GM03348 (cell line): ENCODE measurements at places on chromosomes 7 and 10.

DNA sequence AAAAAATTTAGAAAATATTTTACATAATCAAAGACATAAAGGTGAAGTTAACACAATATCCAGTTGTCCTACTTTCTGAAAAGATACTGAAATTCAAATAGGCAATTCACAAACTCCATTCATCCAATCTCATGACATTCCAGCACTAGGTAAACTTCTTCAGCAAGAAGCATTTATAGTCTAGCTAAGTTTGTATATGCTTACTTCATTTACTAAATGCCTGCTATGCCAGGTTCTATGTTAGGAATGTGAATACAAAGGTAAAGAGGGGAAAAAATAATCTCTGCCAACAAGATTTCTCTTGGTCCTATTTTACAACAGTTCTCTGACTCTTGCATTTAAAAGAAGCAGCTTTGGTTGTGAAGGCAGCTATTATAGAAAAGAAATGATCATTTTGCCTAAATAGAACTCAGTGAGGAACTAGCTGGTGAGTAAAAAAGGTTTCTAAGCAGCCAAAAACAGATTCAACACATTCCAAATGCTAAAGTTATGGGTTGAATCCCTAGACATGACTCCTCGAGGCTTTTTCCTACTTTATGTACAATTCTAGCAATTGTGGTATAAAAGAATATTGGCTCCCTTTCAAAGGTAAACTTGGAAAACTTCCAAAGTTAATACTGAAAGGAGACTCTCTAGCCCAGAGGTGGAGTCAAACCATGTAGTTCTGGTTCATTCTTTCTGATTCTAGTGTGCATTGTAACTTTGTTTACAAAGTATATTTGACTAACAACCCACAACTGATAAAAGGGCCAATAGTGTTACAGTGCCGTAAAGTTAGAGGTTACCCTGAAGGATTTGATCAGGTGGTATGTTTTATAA is 30.9 kb upstream of the KLHL7 start:
- DNase-seq = no peak

DNA sequence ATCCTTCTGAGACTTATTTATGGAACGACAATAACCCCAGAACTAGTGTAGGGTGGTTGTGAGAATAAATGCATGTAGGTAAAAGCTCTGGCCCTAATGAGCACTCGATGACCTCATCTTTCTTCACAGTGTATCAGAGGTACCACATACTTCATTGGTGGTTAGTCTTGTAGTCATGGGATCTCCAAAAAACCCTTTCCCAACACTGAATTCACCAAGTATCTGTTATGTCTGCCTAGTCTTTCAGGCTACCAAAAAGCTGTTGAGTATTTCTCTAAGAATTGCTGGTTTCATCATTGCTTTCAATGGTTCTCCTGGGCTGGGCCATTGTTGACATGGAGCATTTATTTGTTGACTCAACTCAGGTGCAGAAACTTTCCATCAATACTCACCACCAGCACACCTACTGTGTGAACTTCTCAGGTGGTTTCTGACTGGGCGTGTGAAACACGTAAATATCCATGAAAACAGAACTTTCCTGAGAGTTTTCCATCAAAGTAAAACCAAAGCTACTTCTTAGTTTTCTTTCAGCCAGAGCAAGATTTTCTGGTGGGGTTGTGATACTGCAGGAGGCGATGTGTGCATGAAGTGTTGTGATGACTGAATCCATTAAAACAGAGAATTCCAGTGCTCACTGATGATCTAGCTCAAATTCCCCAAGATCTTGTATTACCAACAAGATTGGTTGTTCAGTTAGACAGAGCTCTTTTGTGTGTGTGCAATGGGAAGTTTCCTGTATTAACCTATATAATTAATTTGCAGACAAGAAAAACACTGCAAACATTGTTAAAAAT is 51.4 kb upstream of the SLC35B4 start:
- DNase-seq = no peak

DNA sequence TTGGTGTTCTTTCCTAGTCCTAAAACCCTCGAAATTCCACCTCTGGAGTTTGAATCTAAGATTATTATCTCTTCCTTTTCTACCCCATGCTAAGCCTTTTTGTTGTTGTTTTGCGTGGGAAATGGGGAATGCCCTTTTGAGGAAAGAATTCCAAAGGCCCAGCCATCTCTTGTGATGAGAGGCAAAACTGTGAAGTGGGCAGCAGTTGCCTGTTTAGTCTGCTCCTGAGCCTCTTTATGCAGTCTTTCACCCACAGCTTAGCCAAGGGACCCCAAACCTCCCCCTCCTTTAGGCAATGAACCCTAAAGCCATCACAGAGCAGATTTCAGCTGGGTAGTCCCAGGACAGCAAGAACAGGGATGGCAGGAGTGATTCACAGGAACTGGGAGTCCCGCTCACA is 95.5 kb downstream of the DNMBP start:
- DNase-seq = no peak

DNA sequence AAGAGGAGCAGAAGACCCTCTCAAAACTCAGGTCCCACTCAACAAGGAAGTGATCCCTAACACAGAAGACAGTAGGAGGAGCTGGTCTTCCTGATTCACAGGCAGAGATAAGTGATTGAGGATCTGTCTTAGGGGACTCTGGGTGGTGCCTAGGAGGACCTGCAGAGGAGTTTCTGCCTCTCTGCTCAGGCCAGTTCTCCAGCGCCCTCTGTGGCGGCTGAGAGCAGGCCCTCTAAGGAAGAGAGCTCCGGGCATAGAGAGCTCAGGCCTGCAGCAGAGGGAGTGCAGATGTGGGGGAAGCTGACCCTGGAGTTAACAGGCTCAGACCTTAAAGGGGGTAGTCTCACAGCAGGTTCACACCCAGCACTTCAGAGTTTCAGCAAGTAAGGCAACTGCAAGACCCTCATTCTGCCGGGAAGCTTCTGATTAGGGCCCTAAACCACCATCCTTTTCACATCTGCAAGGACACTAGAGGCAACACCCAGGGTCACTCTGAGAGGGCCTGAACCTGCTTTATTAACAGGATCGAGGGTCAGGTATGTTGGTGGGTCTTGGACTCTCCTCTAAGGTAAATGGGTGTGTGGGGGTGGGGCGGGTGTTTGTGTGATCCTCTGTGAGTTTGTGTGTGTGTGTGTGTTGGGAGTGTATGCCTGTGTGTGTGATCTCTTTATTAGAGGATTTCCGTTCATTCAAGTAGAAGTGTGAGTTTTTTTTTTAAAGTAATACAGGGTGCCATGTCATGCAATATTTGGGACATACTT is 57.6 kb upstream of the TARP start:
- no peak for DNase-seq

GRCh38 chr7:65301007-65301406 is 72.6 kb upstream of the ZNF92 start:
- no peak for DNase-seq

- no peak for DNase-seq
Measured at GRCh38 chr10:17154116-17154515, 24.5 kb upstream of the CUBN start.

DNA sequence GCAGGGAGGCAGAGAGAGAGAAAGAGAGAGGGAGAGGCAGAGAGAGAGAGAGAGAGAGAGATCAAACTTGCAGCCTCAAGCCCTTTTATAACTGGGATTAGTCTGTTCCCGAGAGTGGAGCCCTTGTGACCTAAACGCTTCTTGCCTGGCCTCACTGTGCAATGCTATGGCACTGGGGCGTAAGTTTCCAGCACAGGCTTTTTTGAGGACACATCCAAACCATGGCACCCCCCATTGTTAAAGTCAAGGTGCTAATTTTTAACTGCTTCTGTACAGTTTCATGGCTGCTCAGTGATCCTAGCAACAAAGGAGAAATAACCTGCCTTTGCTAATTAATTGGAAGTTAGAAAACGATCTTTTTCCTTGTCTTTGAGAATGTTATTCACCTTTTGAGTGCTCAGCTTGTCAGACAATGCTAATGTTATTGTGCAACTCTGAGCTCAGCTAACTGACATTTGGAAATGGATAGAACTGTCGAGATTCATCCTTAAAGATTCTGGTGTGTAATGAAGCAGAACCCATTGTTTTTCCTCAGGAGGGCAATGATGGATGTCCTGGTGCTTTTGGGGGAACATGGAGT is 268.4 kb downstream of the GLRX3 start:
- no peak for DNase-seq
